ENCODE measurements at places on chromosomes 6 and 20.

- no peak for DNase-seq
Measured at GRCh38 chr6:42142118-42142835, at the start of gene C6orf132. TSS of gene C6orf132 (minus strand) at chr6:42142620. CDS start at chr6:42142444, 176 bp downstream.

GRCh38 chr6:168035661-168036545, 38.4 kb downstream of the KIF25 start:
- DNase-seq = no peak

DNA sequence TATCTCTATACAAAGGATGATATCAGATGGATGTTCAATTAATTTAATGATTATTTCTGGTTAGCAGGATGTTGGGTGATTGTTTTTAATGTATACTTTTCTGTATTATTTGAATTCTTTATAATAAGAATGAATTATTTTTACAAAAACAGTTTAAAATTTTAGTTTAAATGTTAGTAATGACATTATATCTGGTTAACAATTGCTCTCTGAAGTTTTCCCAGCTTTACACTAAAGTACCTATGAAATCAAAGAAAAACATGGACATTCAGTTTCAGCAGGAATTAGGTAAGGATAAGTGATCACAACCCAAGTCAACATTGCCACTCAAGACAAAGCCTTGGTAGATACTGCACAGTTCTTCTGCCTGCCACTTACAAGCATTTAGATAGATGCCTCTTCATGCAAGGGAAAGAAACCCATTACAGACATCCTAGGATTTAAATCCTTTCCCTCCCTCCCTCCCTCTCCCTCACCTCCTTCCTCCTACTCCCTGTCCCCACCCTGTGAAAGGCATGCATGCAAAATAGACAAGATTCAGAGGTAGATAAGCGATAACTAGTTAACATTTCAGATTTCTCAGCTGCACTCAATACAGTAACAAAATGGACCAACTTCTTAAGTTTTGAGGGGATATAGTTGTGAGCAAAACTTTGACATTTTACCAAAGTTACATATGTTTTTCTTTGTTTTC, 143.8 kb downstream of the STXBP5 start:
- no peak for DNase-seq

GRCh38 chr6:25835442-25836283, 3.8 kb upstream of the SLC17A1 start:
- DNase-seq = no peak

DNA sequence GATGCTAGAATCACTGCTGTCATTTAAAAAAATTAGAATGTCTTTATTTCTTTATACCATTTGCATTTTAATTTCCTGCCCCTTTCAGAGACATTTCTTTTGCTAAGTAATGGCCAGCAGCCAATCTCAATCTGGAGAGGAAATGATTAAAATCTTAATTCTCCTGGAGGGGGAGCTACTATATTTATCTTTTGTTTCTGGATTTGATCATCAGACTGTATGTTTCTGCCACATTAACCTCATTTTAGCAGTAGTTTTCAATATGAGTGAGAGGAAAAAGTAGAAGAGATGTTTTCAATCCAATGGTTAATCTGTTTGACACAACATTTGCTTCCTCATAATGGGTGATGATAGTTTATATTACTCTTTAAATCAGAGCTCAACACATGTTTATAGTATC, 138.0 kb downstream of the FUT9 start:
- no peak for DNase-seq

GRCh38 chr6:24513602-24514001, 18.8 kb downstream of the ALDH5A1 start:
- no peak for DNase-seq

GRCh38 chr6:167330750-167331149, 5.9 kb downstream of the TTLL2 start:
- DNase-seq = no peak

DNA sequence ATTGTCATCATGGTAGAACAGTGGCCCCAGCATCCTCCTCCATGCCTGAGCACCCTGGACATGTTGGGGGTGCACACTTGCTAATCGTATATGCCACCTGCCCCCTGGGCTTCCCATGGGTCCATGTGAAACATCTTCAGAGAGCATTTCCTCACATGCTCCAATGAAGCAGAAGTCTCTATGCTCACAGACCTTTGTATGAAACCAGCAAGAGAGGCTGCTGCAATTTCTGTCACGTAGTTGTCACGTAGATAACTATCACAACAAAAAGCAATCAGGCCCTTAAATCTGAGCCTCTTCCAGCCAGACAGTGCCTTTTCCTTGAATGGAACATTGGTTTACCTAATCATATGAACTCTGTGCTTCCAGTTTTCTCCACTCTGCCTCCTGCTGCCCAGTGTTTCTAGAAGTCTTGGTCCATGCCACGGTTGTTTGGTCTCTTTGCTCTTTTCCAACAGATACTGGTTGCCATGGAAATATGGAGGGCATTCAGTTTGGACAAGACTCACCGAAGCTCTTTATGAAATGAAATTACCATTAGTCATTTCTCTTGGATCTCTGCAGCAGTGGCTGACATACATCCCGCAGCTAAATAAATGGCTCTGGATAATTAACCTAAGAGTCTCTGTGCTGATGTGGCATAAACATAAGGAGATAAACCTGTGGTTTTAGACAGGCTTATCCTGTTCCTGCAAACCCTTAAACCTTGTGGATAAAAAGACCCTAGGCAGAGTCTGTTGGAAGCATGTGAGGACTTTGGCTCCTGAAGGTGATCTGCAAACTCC, 172.8 kb upstream of the SYNDIG1 start:
- DNase-seq = no peak

DNA sequence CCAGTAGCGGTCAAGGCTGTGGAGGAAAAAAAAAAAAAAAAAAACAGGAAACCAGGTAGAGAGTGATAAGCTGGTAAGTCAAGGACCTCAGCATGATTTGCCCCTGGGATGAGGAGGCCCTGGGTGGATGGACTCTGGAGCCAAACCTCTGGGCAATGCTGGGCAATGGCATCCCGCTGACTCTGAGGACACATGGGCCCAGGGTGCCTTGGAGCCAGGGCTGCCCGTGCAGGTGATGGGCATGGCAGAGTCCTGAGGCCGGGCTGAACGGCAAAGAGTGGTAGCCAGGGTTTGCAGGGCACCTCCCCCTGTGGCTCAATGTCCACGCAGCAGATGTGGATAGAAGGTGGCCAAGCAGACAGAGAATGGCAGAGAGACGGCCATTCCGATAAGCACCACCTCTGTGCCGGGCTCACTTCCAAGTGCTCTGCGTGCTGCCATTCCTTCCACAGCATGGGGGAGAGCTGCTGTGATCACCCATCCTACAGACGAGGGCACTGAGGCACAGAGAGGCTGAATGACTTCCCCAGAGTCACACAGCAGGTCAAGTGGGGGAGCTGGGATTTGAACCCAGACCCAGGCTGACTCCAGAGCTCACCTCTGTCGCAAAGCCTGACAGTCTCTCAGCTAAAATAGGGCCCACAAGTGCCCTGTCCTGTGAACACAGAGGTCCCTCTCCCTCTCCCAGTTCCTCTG, 353.9 kb downstream of the CDH4 start:
- no peak for DNase-seq

DNA sequence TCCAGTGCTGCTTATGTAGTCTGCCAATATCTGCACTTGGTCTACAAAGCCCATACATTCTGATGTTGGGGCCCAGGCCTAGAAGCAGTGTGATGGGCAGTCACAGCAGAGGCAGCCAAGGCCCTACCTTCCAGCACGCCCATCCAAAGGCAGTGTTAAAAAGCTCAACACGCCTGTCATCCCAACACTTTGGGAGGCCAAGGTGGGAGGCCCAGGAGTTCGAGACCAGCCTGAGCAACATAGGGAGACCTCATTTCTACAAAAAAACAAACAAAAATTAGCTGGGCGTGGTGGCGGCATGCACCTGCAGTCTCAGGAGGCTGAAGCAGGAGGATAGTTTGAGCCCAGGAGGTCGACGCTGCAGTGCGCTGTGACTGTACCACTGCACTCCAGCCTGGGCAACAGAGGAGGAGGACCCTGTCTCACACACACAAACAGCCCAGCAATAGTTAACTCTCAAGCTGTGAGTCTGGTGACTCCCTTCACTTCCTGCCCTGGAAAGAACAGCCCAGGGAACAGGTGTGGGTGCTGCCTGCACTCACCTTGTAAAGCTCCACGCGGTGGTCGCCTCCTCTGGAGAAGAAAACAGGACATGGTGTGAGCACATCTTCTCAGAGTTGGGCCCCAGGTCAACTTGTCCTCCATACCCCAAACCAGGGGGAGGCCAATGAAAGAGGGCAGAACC, 68.8 kb downstream of the PYGB start:
- no peak for DNase-seq

DNA sequence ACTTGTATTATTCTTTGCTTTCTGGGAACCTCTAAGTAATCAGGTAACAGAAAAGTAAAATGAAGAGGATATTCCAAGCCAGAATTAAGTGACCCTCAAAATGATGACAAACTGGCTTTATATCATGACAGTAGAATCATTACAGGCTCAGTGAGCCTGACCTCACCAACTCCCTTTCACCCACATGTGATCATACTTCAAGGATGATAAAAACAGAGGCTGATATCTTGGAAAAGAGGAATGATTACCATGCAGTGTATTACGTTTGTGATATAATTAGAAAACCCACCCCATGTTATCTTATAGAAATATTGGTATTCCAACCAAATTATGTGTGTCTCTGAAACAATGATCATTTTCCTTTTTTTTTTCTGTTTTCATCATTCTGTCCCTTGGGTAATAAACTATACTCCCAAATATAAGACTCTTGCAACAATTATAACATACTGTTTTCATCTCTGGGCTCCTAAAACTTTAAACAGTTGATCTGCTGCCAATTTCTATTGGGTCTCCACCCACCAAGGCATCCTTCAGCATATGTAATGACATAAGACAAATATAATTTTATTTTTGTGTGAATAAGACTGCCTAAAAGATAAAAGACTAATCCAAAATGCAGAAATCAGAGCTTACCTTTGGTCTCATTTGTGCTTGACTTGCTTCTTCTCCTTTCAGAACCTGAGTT, 115.7 kb downstream of the DST start:
- no peak for DNase-seq

DNA sequence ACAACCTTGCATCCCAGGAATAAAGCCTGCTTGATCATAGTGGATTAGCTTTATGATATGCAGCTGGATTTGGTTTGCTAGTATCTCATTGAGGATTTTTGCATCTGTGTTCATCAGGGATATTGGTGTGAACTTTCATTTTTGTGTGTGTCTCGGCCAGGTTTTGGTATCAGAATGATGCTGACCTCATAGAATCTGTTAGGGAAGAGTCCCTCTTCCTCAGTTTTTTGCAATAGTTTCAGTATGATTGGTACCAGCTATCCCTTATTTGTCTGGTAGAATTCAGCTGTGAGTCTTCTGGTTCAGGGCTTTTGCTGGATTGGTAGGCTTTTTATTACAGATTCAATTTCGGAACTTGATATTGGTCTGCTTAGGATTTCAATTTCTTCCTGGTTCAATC, 132.5 kb downstream of the ZFAND3 start:
- no peak for DNase-seq

DNA sequence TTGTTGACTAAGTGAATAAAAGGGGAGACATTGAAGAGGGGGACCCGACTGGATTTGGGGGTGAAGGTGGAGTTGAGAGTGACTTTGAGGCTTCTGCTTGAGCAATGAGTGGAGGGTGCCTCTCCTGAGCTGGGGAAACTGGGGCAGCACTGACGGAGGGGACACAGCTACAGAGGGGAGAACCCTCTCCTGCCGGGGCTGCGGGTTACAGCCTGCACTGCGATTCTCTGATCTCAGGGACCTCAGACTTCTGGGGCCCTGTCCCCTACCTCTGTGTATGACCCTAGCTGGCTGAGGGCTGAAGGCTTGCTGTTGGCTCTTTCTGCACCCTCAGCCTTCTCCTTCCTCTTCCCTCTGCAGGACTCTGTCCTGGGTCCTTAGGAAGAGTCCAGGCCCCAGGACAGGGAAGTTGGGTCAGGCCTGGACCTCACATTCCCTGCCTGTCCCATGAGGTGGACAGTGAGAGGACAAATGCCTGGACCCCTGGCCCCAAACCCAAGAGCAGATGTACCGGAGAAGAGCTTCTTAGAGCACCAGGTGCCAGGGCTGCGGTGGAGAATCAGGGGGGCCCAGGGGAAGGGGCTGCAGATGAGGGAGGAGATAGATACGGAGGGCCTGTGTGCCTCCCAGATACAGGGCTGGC, 13.7 kb upstream of the FAM110A start:
- DNase-seq = no peak

- no peak for DNase-seq
Measured at GRCh38 chr6:1464781-1465370, 75.5 kb downstream of the FOXF2 start.

GRCh38 chr20:10758446-10758845, 84.6 kb upstream of the JAG1 start:
- DNase-seq = no peak

- no peak for DNase-seq
Measured at GRCh38 chr6:13505345-13505734, 17.9 kb upstream of the GFOD1 start.

DNA sequence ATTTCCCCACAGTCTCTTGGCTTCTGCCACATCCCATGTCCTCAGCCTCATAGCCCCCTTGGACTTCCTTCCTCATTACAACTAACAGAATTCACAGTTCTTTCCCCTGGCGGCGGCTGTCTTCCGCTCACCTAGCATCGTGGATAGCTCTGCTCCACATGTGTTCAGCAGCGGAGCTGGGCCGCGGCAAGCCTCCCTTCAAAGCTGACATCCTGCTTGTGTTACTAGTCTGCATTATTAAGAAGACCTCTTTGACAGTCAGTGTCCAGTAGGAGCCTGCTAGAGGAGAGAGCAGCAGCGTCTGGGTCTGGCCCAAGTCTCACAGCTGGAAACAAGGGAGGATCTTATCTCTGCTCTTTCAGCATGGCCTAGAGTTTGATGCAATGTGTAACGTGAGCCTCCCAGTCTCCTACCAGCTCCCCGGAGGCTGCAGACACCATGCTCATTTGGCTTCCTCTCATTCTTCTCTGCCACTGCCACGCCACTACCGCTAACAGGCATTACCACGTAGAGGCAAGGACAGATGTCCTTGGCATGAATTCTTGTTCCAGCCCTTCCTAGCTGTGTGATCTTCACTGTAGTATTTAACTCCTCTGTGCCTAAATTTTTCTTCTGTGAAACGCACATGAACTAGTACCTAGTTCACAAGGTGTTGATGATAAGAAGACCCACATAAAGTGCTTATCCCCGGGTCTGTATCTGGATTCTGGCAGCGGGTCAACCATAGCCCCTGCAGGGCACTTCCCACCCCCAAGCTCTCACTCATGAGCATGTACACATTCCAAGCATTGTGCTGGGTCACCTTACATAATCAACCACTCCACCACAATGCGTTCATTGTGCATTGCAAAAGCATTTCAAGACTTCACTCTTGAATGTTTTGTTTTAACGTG, 107.1 kb upstream of the BACH2 start:
- DNase-seq = no peak

GRCh38 chr20:51596668-51597388, 54.3 kb upstream of the NFATC2 start:
- no peak for DNase-seq

- no peak for DNase-seq
Measured at GRCh38 chr6:148367411-148368024, 24.9 kb downstream of the SASH1 start.
